K562 (cell line): ENCODE measurements at places on chromosomes 3 and 15. TPM values are rescaled to one million over a fixed set of nuclear protein-coding genes. Genes with fewer than 3 reads are reported as not detected.

PCSK6 gene
- 19.3 and 20.7 TPM in 2 replicates for polyA plus RNA-seq

STAG1 gene
- 6.7 and 6.8 TPM in 2 replicates for polyA plus RNA-seq

VEPH1 gene
- polyA plus RNA-seq = 4.4 and 4.5 TPM in 2 replicates

PARP3 gene
- 6.6 TPM in 2 replicates for polyA plus RNA-seq

CCDC80 gene
- 0.19 and 1.1 TPM in 2 replicates for polyA plus RNA-seq

SLC25A26 gene
- 10.4 and 10.8 TPM in 2 replicates for polyA plus RNA-seq

IL17RB gene
- 2.7 and 2.8 TPM in 2 replicates for polyA plus RNA-seq

CTXND1 gene
- polyA plus RNA-seq = not detected in 2 replicates
